ENCODE measurements at places on chromosomes 3 and 15.
A peak's percentile ranks its signal among the peaks of the same experiment; 100 is the strongest.

GRCh38 chr15:92949604-92950249 lies 49.6 kb downstream of the CHD2 start:
- DNase-seq: no peak

DNA sequence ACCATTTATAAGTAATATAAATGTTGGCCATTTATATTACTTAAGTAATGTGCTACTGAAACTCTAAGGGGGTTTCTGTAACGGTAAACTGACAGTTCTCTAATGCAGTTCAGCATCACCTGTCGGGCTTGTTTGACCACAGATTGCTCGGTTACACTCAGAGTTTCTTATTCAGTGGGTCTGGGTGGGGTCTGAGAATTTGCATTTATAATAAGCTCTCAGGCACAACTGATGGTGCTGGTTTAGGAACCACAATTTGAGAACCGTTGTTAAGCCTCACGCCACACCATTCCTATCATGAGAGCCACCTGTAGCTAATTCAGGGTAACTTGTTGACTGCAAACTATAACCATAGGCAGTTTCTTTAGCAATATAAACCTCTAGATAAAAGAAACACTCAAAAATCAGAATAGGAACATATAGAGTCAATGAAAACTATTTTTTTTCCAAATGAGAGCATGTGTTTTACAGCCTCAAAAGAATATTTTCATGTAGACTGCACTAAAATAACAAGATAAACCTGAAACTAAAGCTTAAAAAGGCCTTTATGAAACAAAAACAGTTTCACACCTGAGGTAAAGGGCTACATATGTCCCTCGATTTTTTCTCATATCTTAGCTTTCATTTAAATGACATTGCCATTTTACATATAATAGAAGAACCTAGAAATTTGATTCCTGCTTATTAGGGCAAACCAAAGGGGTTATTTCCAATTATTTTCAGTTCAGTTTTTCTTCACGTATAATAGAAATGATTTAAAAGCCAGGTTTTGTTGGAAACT lies 604.8 kb downstream of the UNC13C start:
- DNase-seq: no peak

GRCh38 chr3:53583161-53583690 lies 88.8 kb downstream of the CACNA1D start:
- DNase-seq: no peak

GRCh38 chr3:101017017-101017416 lies 23.8 kb upstream of the ABI3BP start:
- peak; percentile 37 for DNase-seq

- DNase-seq: no peak
Measured at GRCh38 chr15:47507221-47507985, 209.9 kb upstream of the SEMA6D start.

DNA sequence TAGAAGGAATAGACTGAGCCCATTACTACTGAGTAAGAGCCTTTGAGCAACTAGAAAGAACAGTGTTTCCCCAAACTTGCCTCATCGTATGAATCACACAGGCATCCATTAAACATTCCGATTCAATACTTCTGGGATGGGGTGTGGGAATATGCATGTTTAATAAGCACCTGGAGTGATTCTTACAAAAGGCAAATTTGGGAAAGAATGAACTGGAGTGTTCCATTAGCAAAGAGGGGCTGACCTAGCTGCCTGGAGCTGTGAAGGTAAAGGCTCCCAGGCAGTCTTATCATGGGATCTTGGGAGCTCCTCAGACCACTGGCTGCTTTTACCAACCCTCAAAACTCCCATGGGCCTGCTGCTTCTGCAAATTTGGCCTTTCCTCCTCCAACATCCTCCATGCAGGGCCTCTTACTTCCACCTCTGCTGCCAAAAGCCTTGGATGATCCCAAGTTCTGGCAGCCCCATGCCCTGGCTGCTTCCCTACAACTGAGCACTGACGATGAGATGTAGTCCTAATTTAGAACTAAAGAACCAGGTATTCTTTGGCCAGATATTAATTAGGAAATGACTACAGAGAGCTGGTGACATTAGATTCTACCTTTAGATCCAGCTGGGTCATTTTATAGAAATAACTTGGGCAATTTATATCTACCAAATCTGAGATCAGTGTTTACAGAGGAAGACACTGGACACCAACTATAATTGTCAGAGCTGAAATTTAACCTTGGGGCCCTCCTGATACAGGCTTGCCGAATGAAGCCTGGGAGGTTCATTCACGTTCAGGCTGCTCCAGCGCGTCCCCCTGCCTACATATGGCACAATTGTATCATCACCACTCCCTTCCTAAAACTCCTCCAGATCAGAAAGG lies 11.2 kb upstream of the HOMER2 start:
- DNase-seq: no peak

DNA sequence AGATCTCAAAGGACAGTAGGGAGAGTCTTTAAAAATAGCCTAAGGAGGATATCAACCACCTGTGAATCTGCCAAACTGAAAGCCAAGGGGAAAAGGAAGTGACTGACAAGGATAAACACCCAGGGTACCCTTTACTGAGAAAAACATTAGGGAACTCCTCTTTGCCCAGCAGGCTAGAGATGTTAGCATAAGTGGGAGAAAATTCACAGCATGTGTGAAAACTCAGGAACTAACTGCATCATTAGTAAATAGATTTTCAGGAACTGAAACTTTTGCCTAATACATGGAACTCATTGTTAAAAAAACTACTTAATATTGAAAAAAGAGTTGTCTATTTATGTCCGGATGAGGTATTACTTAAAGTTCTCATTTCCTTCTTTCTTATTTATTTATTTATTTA lies 375.5 kb downstream of the NTRK3 start:
- DNase-seq: no peak

- no peak for DNase-seq
Measured at GRCh38 chr15:33844597-33844996, 123.7 kb upstream of the CHRM5 start.

GRCh38 chr15:58381697-58382096 lies 50.1 kb upstream of the LIPC start:
- no peak for DNase-seq

DNA sequence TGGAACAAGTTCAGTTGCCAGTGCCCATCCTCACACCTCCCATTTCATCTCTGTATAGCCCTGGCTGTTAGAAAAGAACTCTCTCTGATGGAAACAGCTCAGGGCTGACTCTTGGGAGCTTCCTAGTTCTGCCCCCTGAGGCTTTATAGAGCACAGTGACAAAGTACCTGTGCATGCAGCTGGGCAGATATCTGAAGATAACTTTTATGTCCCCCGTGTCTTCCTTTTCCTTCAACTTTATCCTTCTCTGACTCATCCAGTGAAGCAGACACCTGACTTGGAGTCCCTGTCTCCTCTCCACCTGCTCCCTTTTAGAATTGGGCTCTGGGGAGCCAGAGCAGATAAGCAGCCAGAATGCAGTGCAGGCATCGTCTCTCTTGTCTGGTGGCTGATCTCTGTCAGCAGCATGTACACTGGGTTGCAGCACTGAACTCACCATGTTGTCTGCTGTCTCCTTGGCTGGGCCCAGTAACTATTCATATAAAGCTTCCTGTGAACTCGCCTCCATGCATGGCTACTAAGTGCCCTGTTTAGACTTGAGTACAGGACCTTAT lies 53.9 kb upstream of the PLXNA1 start:
- DNase-seq: no peak

- no peak for DNase-seq
Measured at GRCh38 chr3:170942011-170942410, 33.6 kb upstream of the EIF5A2 start.

DNA sequence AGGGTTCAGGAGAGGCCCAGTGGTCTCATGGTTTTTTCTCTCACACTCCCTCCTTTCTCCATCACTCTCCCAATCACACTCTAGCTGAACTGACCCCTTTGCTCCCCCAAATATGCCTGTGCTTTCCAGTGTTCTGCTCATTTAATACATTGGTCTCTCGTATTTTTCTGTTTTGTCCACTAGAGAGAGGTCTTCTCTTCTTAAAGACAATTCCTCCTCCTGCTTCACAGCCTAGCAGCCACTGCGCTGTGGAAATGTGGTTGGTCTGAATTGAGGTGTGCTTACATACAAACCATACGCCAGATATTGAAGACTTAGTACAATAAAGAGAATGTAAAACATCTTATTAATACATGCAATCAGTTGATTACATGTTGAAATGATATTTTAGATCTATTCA lies 60.6 kb upstream of the XCR1 start:
- peak; percentile 76 for DNase-seq

DNA sequence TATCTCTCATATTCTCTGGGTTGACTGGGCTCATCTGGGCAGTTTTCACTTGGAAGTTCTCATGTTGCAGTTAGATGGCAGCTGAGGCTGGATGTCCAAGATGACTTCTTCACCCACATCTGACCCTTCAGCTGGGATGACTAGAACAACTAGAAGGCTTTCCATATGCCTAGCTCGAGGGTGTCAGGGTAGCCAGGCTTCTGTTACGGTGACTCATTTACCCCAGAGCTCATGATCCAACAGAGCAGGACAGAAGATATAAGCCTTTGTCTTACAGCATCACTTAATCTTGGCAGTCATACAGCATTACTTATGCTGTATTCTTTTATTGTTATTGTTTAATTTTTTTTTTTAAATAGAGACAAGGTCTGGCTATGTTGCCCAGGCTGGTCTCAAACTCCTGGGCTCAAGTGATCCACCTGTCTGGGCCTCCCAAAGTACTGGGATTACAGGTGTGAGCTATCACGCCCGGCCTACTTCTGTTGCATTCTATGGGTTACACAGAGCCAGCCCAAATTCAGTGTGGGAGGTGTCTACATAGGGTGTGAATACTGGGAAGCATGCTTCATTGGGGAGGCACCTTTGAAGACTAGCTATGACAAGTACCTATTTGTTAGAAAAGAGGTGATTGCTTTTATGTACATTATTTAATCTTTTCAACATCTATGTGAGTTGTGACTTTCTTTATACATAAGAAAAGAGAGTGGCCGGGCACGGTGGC lies 10.7 kb downstream of the HMCES start:
- DNase-seq: peak; percentile 94

DNA sequence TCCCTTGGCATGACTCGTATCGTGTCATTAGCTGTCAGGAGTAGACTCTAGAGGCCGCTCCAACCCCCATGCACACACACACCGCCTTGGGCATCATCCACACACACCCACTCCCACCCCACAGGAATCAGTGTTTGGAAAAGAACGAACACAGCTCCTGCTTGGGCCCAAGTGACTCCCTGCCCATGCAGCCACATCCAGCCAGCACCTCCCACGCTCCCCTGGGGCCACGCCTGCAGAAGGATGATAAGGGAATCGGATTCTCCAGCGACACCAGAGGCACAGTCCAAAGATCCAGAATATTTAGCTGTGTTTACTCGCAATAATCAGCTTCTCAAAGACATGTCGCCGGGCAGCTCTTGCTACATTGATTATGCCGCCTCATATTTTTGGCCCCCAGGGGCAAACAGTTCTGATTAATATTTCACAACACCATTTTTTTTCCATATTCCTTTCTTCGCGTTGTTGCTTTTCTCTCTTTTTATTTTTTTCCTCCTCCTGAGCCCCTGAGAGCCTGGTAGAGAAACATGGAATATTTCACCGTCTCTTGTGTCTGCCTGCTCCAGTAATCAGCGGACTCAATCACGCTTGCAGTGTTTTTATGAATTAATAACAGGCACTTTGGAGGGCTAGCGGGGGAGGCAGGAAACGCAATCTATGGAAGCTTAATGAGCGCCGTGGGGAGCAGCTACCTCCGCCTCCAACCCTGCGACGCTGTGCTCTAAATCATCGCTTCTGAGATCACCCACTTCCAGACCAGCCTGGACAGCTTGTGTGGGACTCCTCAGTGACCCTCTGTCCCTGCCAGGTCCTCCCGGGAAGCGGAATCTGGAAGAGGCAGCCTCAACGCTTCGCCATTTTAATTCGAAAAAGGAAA lies 221.4 kb downstream of the TLE3 start:
- DNase-seq: no peak

DNA sequence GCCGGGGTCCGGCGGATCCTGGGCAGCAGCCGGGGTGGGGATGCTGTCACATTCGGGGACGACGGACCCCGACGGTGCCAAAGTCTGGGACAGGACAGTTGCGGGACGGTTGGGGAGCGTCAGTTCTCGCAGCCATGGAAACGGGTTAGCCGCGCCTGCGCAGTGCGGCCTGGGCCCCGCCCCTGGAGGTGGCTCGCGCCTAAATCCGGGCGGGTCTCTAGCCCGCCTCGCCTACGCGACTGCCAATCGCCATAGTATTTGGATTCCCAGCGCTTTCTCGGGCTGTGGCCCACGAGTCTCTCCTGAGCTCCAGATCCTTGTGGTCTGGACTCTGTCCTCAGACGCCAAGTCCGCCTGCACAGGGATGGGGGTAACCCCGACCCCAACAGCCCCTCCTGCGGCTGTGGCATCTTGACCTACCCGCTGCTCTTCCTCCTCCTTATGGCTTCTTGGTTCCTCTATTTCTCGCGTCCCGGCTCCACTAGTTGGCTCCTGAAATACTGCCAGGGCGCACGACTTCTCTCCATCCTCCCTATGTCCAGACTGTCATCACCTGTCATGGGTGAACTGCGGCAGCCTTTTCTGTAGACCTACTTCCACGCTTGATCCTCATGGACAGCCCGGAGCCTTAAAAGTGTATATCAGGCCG lies at the start of gene ZMYND10:
Gene ZMYND10 (minus strand): TSS at position 147 of the 649 bp plus-strand sequence. CDS start 153 bp downstream, outside the sequence.
- DNase-seq: peak; percentile 38

GRCh38 chr15:93454788-93455187 lies 365.8 kb upstream of the RGMA start:
- no peak for DNase-seq

DNA sequence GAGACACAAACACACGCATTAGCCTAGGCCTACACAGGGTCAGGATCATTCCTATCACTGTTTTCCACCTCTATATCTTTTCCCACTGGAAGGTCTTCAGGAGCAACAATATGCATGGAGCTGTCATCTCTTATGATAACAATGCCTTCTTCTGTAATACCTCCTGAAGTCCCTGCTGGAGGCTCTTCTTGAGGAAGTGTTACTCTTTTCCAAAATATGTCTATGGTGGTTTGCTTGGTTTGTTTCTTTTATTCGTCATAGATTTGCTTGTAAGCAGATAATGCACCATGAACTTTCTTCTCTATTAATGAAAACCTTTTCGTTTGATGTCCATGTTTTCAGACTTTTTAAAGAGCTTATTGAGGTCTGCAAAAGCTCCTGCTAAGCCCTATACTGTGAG lies 109.3 kb downstream of the GMPS start:
- peak; percentile 19 for DNase-seq

DNA sequence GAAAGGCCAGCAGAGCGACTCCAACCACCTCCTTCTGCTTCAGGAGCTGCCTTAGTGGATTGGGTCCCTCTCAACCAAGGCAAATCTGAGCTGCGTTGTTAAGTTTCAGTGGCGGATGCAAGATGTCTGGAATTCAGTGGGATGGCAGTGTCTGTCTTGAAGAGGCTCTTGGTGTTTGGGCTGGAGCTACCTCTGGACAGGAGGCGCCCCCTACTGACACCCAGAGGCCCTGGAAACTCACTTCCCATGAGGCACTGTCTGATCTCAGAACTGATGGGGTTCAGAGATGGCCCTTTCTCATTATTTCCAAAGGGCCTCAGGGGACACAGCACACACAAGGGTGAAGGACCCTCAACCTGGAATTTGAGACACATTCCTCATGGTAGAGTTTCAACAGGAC lies 6.0 kb upstream of the SLC28A1 start:
- peak; percentile 61 for DNase-seq

Measured in foreskin fibroblast (primary cell).